BJ (cell line): ENCODE measurements at places on chromosomes 7 and 10.

GRCh38 chr10:77546042-77546441 is 91.6 kb downstream of the KCNMA1 start:
- no peak for DNase-seq

DNA sequence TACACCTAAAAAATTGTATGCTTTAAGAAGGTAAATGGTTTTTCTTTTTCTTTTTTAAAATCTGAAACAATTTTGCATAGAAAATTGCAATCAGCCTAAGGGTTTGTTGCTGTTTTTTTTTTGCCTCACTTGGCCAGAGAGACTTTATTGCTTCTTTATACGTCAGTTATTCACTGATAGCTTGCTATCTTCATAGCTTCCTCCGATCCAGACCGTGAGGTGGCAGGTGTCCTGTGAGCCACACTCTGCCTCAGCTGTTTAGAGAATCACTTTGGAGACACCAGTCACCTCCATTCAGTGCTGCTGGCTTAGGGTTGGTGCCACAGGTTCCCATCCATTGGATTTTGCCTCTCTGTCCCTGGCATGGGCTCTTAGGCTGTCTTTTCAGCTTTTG is 68.0 kb downstream of the HHEX start:
- DNase-seq: no peak

DNA sequence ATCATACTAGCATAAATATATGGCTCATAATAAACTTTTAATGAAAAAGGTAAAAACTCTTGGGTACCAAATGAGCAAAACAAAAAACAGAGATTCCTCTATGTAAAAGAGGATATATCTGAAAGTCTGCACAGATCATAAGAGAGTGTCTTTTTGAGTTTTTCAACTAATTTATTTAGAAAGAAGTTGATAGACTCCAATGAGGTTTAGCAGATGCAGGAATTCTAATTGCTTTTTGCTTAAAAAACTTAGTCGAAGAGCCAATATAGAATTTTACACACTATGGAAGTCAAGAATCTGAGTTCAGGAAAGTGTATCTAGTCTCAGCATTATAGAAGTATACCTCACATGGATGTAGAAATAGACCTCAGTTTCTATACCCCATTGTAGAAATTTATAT is 3.4 kb upstream of the MLLT10 start:
- DNase-seq: no peak

DNA sequence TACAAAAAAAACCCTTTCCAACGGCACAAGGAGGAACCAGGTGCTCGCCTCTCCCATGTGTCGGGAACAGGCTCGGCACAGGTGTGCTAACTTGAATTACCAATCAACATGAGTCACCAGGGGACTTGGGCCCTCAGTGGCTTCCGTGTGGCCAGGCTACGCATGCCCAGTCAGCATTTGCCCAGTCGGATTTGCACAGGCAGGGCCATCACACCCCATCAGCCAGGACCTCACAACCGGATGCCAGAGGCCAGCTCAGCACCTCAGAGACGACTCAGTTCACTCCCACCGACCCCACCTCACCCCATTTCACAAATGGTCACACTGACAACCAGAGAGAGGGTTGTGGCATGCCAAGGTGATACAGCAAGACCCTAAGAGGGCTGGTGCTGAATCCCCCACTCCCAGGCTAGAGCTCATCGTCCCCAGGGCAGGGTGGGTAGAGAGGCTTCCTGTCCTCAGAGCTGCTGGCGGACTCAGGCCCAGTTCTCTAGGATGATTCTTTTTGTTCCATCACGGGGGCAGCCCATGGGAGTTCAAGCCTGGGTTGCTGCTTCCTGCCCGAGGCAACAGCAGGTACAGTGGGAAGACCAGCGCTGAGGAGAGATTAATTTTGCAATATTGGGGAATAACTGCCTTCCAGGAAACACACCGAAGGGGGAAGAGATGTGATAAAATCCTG is 13.6 kb downstream of the ANXA11 start:
- no peak for DNase-seq
